ENCODE measurements at places on chromosomes 2 and 18. TPM values are rescaled to one million over a fixed set of nuclear protein-coding genes. Genes with fewer than 3 reads are reported as not detected.

The CFAP65 gene
- total RNA-seq, result 0.07 TPM

The LBX2 gene
- 0.80 TPM for total RNA-seq

The METTL8 gene
- total RNA-seq, result 15.5 TPM

The PRKAG3 gene
- total RNA-seq, result not detected

The GRP gene
- 1.2 TPM for total RNA-seq

- H3K27ac ChIP-seq, result peak overlapping the region; percentile 7
- H3K36me3 ChIP-seq, result no peaks in the 10 kb centered on the region
- no peak for DNase-seq
- peaks cover 15% of the 10 kb centered on the region for H3K4me1 ChIP-seq
Measured at GRCh38 chr2:68428126-68428525, 39.0 kb downstream of the FBXO48 start.

DNA sequence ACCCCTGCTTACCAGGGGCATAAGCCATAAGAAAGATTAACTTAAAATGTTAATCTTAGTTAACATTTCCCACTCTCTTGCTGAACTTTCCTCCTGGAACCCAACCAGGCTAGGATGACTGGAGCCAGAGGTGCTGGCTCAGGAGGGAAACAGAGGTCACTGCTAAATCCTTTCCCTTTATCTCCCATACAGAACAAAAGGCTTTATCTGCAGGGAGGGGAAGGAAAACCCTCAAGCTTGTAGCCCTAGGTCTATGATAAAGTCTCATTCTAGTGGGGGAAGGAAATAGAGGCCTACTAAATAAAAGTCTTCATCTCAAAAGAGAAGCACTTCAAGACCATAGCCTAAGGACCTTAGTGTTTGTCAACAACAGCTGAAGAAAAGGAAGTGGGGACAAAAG lies 18.6 kb downstream of the HIBCH start:
- H3K36me3 ChIP-seq, result peaks cover 3% of the 10 kb centered on the region
- no peaks in the 10 kb centered on the region for H3K4me1 ChIP-seq
- H3K27ac ChIP-seq, result no peak overlapping the region
- H3K27me3 ChIP-seq, result no peaks in the 10 kb centered on the region
- no peak overlapping the region for H3K4me3 ChIP-seq

- no peak overlapping the region for H3K27ac ChIP-seq
- H3K4me3 ChIP-seq, result no peak overlapping the region
- no peak for DNase-seq
Measured at GRCh38 chr2:11142330-11142729, 12.9 kb upstream of the SLC66A3 start.

DNA sequence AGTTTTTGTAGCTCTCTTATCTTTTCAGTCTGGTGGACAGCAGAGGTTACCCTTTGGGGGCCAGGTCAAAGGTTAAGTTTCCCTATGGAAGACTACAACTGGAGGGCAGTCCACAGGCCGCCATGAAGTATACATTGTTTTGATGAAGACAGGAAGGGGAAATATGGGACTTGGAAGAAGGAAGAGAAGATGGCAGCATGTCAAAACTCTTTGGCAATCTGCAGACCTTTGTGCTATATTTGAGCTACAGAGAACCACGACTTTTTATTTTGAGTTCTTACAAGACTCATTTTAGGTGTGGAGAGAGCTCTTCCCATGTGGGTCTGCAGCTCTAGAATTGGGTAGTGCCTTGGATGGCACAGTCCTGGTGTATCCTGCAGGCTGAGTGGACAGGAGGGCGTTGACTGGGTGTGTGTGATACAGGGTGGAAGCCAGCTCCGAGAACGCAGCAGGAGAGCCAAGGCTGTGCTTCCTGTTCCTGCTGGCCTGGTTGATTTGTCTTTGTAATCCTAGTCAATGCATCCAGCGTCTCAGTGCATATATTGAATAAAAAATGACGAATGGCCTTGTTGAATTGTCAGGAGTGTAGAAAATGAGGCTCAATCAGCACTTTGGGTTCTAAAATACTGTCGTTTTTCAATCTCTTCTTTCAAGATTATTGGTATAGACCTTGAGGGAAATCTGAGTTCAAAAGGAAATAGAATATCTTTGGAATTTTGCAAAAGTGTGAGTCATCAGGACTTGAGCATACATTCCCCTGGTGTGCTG lies 11.5 kb downstream of the ITGA6 start:
- H3K27ac ChIP-seq, result no peak overlapping the region
- H3K36me3 ChIP-seq, result no peaks in the 10 kb centered on the region
- no peaks in the 10 kb centered on the region for H3K27me3 ChIP-seq
- H3K4me1 ChIP-seq, result peaks cover 13% of the 10 kb centered on the region
- DNase-seq, result peak; percentile 55

GRCh38 chr2:52880872-52881271 lies 886.7 kb upstream of the CHAC2 start:
- no peaks in the 10 kb centered on the region for H3K4me1 ChIP-seq
- H3K4me3 ChIP-seq, result no peak overlapping the region
- no peak overlapping the region for H3K27ac ChIP-seq
- DNase-seq, result no peak
- H3K36me3 ChIP-seq, result no peaks in the 10 kb centered on the region

DNA sequence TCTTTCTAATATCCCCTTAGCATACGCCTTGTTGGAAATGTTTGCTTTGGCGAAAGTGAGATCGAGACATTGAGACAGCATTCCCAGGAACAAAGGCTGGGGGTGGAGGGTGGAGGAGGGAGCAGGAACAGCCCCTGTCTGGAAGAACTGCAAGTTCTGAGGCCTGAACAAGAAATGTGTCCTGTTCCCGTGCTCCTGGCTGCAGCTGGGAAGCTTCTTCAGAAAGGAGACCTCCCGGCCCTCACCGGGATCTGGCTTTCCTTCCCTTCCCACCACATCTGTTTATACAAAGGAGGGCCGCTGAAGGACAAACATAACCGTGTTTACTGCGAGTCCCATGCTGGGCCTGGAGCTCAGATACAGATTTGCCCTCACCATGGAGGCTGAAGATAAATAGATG lies 35.9 kb downstream of the AFF3 start:
- H3K27me3 ChIP-seq, result peaks cover 3% of the 10 kb centered on the region
- no peak for DNase-seq
- H3K27ac ChIP-seq, result no peak overlapping the region
- no peak overlapping the region for H3K4me3 ChIP-seq

All from cardiac muscle cell (in vitro differentiated cells and primary cell).